ENCODE measurements at places on chromosomes 1 and 21. TPM values are rescaled to one million over a fixed set of nuclear protein-coding genes. Genes with fewer than 3 reads are reported as not detected.

Gene OPTC
- total RNA-seq: not detected

Gene RAB3B
- total RNA-seq: 12.9 TPM

DNA sequence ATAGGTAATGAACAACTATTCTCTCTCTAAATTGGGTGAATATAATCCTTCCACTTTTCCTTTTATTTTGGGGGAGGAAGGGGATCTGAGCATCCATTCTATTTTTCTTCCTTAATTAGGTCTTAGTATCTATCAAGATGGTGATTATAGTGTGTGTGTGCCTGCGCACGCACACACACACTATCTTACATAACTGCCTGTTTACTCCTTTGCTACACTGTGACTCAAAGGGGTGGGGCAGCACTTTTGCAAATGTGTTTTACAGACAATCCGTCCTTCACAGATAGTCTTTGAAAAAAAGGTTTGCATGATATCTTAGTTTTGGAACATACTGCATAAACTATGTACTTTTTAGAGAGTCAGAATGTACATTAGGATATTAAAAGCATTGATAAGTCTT, 191.5 kb downstream of the SDCCAG8 start:
- H3K4me3 ChIP-seq: no peak overlapping the region
- no peaks in the 10 kb centered on the region for H3K27me3 ChIP-seq
- no peaks in the 10 kb centered on the region for H3K36me3 ChIP-seq
- H3K27ac ChIP-seq: no peak overlapping the region
- no peak for DNase-seq
- peaks cover 11% of the 10 kb centered on the region for H3K4me1 ChIP-seq

Gene ZNF683
- not detected for total RNA-seq

GRCh38 chr1:165075725-165076370, 280.7 kb downstream of the LMX1A start:
- H3K27ac ChIP-seq: no peak overlapping the region
- peaks cover 10% of the 10 kb centered on the region for H3K36me3 ChIP-seq
- peak; percentile 54 for DNase-seq
- H3K4me1 ChIP-seq: peaks cover 18% of the 10 kb centered on the region
- H3K4me3 ChIP-seq: no peak overlapping the region

- no peaks in the 10 kb centered on the region for H3K4me1 ChIP-seq
- H3K36me3 ChIP-seq: peaks cover 2% of the 10 kb centered on the region
- no peaks in the 10 kb centered on the region for H3K27me3 ChIP-seq
- H3K27ac ChIP-seq: no peak overlapping the region
- no peak overlapping the region for H3K4me3 ChIP-seq
- no peak for DNase-seq
Observed at GRCh38 chr1:100699744-100700143, 19.8 kb upstream of the VCAM1 start.

- H3K4me1 ChIP-seq: peaks cover 5% of the 10 kb centered on the region
- no peak for DNase-seq
- peaks cover 7% of the 10 kb centered on the region for H3K27me3 ChIP-seq
- no peak overlapping the region for H3K27ac ChIP-seq
- H3K36me3 ChIP-seq: no peaks in the 10 kb centered on the region
- no peak overlapping the region for H3K4me3 ChIP-seq
Observed at GRCh38 chr1:204126956-204127355, 24.9 kb downstream of the ETNK2 start.

Gene VHLL
- total RNA-seq: not detected

Gene EPHB2
- total RNA-seq: 93.0 TPM

DNA sequence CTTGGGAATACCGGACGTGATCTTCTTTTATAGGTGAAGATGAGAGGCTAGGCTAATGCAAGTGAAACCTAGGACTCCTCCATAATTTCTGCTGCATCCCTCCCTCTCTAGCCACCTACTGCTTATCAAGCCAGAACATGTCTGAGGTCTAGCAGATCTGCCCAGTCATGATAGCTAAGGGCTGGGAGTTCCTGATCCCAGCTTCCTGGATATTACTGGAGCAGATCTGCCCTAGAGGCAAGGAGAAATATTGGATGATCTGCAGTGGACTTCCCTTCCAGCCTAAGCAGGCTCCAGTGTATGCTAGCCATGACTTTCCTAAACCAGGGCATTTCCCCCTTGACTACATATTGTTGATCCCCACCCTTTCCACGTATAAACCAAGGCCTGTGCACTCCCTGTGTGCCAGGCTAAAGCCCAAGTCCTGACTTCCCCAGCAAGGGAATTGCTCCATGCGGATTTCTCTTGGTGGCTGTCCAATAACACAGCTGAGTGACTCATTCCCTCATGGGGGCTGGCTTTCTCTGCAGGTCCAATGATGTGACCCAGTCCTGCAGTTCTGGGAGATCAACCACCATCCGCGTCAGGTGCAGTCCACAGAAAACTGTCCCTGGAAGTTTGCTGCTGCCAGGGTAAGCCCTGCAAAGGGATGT, 15.5 kb upstream of the SARS1 start:
- peaks cover 3% of the 10 kb centered on the region for H3K4me1 ChIP-seq
- no peak overlapping the region for H3K4me3 ChIP-seq
- H3K27ac ChIP-seq: no peak overlapping the region
- no peak for DNase-seq
- no peaks in the 10 kb centered on the region for H3K36me3 ChIP-seq

Gene CELA3B
- total RNA-seq: not detected

Gene LINGO4
- total RNA-seq: not detected

DNA sequence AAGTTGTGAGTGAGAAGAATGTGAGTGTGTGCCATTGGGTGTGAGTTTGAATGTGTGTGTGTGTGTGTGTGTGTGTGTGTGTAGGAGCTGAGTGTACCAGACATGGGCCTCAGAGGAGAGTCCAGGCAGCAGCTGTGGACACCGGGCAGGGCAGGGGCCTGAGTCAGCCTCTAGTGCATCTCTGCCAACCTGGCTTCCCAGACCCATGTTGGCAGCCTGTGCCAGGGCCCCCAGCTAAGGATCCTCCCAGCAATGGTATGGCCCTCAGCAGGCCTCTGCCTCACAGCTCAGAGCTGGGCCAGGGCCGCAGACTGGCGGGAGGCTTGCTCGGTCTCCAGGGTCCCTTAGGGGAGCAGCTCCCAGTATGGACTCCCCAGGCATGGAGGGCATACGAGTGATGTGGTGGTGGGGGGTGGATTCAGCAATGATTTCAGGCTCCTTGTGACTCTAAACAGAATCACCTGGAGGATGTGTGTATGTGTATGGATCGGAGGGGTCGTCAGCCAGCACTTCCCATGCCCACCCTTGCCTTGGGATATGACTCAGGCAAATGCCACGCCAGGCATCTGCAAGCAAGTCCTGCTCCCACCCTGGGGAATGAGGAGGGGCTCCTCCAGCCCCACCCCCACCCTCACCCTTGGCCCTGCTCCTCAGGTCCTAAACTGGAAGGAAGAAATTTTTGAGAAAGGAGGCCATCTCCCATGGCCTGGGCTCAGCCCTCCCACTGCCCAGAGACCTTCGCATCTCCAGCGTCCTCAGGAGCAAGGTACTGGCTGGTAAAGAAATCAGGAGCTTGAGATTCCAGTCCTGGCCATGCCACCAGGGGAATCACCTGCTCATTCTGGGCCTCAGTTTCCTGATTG, 1.8 kb upstream of the FOXO6 start:
- no peaks in the 10 kb centered on the region for H3K36me3 ChIP-seq
- DNase-seq: no peak
- H3K4me1 ChIP-seq: peaks cover 40% of the 10 kb centered on the region
- peak overlapping the region; percentile 6 for H3K4me3 ChIP-seq
- peak overlapping the region; percentile 3 for H3K27ac ChIP-seq

DNA sequence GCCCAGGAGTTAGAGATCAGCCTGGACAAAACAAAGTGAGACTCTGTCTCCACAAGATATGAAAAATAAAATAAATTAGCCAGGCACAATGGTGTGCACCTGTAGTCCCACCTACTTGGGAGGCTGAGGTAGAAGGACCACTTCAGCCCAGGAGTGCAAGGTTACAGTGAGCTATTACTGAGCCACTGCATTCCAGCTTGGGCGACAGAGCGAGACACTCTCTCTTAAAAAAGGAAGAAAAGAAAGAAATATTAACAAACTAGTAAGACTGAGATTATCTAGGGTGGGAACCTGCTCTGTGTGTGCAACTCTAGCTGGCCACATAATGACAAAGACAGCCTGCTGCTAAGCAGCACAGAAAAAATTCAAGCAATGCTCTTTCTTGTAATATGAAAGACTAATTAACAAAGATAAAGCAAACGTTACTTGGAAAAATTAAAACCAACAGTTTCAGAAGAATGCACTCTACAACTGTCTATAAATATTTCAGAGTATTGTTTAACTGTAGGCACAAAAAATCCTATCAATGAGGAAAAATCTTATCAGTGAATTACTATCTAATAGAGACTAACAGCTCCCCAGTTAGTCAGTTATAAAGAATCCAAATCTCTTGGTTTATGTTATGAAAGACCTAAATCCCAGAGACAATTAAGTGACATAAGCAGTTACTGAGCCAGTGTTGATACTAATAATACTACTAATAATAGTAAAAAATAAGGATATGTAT, 74.5 kb downstream of the ENAH start:
- no peak for DNase-seq
- H3K36me3 ChIP-seq: no peaks in the 10 kb centered on the region
- peaks cover 42% of the 10 kb centered on the region for H3K4me1 ChIP-seq
- H3K27ac ChIP-seq: peak overlapping the region; percentile 72
- peak overlapping the region; percentile 13 for H3K4me3 ChIP-seq

DNA sequence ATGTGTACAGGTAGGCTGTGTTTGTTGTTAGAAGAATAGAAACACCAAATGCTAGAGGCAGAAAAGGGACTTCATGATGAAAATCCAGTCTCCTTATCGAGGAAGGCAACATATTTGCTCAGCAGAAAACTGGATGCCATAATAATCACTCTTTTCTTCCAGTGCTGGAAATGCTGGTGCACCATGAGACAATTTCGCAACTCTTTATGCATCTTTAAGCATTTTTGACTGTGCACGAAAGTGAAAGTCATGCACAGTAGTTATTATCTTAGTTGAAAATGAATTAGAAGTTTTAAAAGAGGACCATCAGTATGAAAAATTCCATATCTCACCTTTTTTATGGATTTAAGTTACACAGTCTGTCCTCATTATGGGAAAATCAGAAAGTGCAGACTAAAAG, 29.1 kb downstream of the SMYD2 start:
- no peak for DNase-seq
- H3K36me3 ChIP-seq: peaks cover 4% of the 10 kb centered on the region
- no peak overlapping the region for H3K27ac ChIP-seq
- H3K27me3 ChIP-seq: peaks cover 6% of the 10 kb centered on the region
- no peak overlapping the region for H3K4me3 ChIP-seq

Gene CLCA4
- not detected for total RNA-seq

- DNase-seq: no peak
- no peaks in the 10 kb centered on the region for H3K27me3 ChIP-seq
- no peak overlapping the region for H3K4me3 ChIP-seq
- no peak overlapping the region for H3K27ac ChIP-seq
Observed at GRCh38 chr21:21291883-21292569, 293.8 kb downstream of the NCAM2 start.

Gene ROR1
- 11.3 TPM for total RNA-seq

Gene CELA3A
- not detected for total RNA-seq

Gene LPAR3
- total RNA-seq: 14.0 TPM

GRCh38 chr1:89839516-89839915, 18.7 kb downstream of the LRRC8D start:
- H3K36me3 ChIP-seq: no peaks in the 10 kb centered on the region
- DNase-seq: no peak
- H3K27me3 ChIP-seq: peaks cover 8% of the 10 kb centered on the region
- H3K27ac ChIP-seq: no peak overlapping the region
- H3K4me1 ChIP-seq: peaks cover 52% of the 10 kb centered on the region
- H3K4me3 ChIP-seq: no peak overlapping the region

DNA sequence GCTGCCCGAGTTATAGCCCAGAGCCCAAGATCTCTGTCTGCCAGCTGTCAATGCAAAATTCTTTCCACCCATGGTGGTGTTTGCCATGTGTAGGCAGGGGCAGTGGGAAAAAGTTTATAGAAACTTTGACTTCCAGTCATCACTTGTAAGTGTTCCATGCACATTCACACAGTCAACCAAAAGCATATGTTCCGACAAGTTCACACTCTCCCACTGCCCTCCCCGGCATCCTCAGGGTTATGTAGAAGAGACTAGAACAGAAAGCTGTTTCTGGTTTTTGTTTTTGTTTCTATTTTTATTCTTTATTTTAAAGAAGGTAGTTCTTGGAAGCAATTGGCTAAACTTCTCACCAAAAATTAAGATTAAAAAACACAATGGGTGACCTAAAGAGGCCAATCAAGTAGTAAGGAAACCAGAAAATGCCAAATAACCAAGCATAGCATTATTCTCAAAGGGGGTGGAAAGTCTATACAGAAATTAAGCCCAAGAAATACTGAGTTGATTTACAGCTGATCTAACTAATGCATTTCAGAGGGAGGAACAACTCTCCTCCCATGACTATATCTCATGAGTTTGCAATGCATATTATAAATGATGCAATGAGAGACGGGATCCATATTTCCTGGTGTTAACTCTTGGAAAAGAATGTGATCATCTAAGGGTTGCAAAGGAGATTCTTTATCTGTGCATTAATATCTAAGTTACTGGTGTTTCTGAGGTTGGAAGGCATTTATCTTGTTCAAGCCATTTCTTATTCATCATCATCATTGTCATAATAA, 91.5 kb upstream of the ETS2 start:
- H3K36me3 ChIP-seq: no peaks in the 10 kb centered on the region
- peaks cover 2% of the 10 kb centered on the region for H3K27me3 ChIP-seq
- no peak overlapping the region for H3K27ac ChIP-seq
- H3K4me1 ChIP-seq: no peaks in the 10 kb centered on the region
- no peak overlapping the region for H3K4me3 ChIP-seq

DNA sequence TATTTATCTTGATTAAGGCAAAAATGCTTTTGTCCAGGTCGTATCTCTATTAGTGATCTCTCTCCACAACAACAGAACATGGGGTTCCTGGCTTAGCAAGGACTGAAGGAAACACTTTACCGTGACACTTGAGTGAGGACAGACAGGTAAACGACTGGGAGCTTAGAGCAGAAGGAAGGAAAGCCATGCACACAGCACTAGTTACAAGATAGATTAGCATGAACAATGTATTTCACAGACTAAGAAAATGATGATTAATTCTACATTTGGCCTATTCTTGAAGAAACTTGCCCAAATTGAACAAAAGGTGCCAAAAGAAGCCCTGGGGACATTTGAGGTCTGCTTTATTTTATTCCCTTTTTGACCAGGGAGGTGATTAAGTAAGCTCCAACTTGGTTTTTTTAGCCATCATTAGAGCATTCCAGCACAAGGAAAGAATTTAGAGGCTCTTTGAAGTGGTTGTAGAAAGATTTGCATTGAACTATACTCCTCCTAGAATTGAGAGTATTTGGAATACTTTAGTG, 248.5 kb downstream of the USP25 start:
- no peaks in the 10 kb centered on the region for H3K36me3 ChIP-seq
- DNase-seq: no peak
- H3K27me3 ChIP-seq: no peaks in the 10 kb centered on the region
- H3K4me3 ChIP-seq: no peak overlapping the region
- H3K4me1 ChIP-seq: no peaks in the 10 kb centered on the region

Gene OR2T6
- total RNA-seq: not detected

- H3K36me3 ChIP-seq: no peaks in the 10 kb centered on the region
- H3K27ac ChIP-seq: no peak overlapping the region
- peak; percentile 21 for DNase-seq
Observed at GRCh38 chr21:44286716-44287632, 1.3 kb downstream of the AIRE start.
